ENCODE measurements at places on chromosomes 2 and 18.

- peak; percentile 76 for DNase-seq
Observed at GRCh38 chr2:199850718-199851500, at the start of gene FTCDNL1. TSS of gene FTCDNL1 (minus strand) at chr2:199851192. CDS start at chr2:199848962, 2,230 bp downstream.

GRCh38 chr2:117359266-117359914, 455.1 kb upstream of the DDX18 start:
- DNase-seq = no peak

GRCh38 chr2:128721096-128721495, 402.4 kb upstream of the HS6ST1 start:
- DNase-seq = no peak

GRCh38 chr18:22197668-22198067, 28.3 kb downstream of the GATA6 start:
- no peak for DNase-seq

DNA sequence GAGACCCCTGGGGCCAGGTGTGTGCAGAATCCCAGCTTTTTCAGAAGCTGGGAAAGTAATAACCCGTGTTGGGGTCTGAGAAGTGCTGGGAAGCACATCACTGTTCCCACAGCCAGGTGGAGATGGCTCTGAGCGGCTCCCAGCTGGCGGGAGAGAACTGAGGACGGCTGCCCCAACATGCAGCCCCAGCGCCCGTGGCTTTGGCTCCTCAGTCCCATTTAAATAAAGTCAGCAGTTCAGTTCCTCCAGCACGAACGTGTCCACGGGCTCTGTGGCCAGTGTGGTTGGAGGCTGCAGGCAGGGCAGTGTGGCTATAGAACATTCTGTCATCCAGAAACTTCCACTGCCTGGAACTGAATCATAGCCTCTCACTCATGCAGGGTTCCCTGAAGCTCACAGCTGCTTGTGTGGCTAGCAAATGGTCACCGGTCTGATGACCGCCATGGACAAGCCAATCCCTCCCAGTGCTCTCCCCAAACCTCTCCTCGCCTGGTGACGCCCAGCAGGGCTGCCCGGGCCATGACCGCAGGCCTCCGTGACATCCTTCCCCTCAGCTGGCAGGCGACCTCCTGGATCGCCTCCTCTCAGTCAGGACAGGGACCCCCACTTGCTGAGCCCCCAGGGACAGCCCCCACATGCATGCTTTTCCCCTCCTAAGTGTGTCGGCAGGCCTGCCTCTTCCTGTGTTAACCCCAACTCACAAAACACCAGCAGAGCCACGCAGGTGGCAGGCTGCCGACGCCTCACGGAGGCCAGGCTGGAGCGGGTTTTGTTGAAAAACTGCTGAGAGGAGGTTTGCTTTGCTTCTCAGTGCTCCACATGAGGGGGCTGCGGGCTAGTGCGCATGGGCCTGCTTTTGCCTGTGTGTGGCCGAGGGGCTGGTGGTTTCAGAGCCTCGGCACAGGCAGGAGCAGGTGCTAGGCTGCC, 1.3 kb downstream of the RTP5 start:
- peak; percentile 55 for DNase-seq

DNA sequence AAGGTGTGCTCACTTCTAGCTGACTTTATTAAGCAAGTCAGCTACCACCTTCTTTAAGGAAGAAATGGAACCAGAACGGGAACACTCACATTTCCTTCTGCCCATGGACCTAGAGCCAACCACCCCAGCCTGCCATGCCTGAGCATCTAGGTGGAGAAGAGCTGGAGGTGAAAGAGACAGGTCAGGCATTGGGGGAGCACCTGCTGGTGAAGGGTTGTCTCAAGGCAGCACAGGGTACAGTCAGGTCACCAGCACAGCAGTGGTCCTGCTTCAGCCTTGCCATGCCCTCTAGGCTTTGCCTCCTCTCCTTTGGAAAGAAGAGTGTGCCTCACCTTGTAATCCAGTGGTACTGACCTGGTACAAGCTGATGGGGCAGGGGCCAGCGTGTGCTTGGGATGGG, 107.9 kb downstream of the KCNF1 start:
- DNase-seq = no peak

DNA sequence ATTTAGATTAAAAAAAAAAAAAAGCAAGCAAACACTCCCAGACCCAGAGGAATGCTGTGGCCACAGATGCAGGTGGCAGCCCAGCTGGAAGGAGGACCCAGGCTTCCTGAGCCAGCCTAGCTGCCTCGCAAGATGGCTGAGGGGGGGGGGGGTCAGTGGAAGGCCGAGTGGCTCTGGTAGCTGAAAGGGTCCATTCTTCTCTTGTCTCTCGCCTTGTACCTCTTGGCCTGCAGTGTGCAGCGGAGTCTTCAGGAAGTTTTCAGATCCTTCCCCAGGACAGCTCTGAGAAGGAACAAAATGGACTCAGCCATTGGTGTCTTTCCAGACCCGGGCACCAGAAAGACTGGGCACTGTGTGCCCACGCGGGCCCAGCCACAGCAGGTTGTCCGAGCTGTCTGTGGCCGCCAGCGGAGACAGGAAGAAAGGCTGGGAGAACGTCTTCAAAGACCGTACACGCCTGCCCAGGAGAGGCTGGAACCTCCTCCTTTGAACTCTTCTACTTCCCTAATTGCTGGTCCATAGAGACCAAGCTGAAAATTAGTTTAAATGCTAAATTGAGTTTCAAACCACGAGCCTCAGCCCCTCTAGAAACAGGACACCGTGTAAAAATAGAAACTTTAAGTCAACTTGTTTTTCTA, 21.3 kb downstream of the APCDD1 start:
- no peak for DNase-seq

GRCh38 chr2:94923196-94923595, 52.0 kb downstream of the TEKT4 start:
- DNase-seq = no peak

GRCh38 chr2:43898134-43898837, 59.5 kb downstream of the ABCG8 start:
- DNase-seq = no peak

DNA sequence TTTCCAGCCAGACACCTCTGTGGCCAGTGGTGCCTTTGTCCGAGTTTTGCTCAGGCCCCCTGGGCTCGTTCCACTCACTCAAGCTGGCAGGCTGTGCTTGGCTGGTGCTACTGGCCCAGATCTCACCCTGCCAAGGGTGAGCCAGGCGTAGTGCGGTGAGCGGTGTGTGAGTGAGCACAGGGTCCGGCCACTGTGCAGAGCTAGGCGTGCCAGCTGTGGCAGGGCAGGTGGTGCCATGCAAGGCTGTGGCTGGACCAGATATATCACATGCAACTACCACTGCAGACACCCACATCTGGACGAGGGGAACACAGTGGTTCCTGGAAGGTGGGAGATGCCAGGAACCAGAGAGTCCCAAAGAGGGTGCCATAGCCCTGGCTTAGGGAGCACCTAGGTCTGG, 70.1 kb downstream of the SRBD1 start:
- no peak for DNase-seq

DNA sequence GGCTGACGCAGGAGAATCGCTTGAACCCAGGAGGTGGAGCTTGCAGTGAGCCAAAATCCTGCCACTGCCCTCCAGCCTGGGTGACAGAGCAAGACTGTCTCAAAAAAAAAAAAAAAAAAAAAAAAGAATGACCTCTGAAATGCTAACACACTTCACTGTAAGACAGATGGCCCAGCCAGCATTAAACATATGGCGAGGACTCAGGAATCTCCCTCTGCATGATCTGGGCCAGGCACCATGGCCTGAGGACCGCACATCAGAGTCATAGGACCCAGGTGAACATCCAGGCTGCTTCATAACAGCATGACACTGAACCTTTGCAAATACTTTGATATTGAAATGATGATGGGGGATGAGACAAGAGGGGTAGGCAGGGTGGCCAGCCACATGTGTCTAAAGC, 56.1 kb upstream of the DNMT3A start:
- DNase-seq = no peak

DNA sequence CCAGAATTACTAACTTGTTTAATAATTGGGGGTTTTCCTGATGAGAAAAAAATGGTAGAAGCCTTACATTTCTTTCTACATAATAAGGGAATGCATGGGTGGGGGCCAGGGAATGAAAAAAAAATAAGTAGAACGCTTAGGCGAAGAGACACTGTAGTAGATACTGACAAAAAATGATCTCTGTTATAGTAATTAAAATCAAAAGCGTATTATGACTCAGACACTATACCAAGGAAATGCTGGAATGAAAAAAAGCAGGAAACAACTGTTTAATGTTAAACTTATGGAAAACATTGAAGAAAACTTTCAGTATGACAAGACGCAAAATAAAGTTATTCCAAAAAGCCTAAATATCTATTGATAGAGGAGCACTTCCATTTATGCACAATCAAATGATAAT, 42.9 kb downstream of the PRPF40A start:
- no peak for DNase-seq

- DNase-seq = no peak
Observed at GRCh38 chr2:8137801-8138200, 544.1 kb upstream of the ID2 start.

GRCh38 chr2:198096002-198096401, 291.6 kb downstream of the PLCL1 start:
- no peak for DNase-seq

DNA sequence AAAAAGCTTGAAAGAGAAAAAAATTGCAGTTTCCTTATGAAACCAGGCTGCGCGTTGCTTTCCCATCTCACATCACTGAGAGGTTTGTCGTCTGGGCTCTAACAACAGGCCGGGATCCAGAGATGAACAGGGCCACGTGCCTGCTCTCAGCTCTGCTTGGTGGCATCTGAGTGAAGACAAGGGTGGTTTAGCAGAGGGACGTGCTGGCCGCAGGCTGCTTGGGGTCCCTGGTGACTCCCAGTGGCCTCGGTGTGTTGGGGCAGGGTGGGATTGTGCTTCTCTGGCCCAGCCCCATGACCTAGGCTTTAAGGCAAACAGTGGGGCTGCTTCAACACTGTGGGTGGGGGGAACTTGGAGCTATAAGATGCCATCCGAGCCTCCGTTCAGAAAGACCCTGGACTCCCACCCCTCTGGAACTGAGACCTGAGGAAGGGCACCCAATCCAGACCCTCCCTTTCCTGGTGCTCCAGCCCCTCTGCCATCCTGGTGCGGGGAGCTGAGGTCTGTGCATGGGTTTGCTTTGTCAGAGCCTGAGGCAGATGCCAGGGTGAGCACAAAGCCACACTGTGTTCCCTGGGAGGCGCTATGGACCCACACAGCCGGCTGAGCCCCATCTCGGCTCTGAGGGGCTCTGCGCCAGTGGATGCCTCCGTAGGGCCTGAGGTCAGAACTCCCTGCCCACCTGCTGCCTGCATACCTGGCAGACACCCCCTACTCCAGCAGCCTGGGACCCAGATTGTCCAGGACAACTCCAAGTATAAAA, 18.4 kb upstream of the HPCAL1 start:
- no peak for DNase-seq

GRCh38 chr2:72718876-72719275, 107.0 kb downstream of the EXOC6B start:
- no peak for DNase-seq

GRCh38 chr18:48939205-48940097, 11.3 kb downstream of the SMAD7 start:
- no peak for DNase-seq

- no peak for DNase-seq
Observed at GRCh38 chr18:13176847-13177246, 41.7 kb upstream of the LDLRAD4 start.

GRCh38 chr2:42060718-42061619, 13.1 kb downstream of the PKDCC start:
- DNase-seq = no peak

- no peak for DNase-seq
Observed at GRCh38 chr18:28193177-28193778, 16.3 kb upstream of the CDH2 start.

GRCh38 chr2:110770959-110771431, 38.6 kb downstream of the ACOXL start:
- DNase-seq = no peak

GRCh38 chr2:33660416-33661123, 61.5 kb upstream of the FAM98A start:
- DNase-seq = no peak

DNA sequence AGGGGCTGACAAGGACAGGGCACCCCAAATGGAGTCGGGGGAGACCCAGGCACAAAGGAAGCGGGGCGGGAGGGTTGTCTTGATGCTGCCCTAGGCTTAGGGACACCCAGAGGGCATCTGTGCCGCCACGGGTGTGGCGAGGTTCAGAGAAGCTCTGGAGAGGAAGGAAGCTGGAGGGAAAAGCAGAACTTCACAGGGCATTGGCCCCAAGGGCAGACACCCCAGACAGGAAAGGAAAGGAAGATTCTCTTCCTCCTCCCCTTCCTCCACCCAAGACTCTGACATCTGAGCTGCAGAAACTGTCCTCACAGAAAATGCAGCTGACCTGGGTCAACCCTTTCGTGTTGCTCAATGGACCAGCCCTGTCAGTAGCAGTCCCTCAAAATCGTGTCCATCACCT, 25.6 kb downstream of the DNMT3A start:
- no peak for DNase-seq

DNA sequence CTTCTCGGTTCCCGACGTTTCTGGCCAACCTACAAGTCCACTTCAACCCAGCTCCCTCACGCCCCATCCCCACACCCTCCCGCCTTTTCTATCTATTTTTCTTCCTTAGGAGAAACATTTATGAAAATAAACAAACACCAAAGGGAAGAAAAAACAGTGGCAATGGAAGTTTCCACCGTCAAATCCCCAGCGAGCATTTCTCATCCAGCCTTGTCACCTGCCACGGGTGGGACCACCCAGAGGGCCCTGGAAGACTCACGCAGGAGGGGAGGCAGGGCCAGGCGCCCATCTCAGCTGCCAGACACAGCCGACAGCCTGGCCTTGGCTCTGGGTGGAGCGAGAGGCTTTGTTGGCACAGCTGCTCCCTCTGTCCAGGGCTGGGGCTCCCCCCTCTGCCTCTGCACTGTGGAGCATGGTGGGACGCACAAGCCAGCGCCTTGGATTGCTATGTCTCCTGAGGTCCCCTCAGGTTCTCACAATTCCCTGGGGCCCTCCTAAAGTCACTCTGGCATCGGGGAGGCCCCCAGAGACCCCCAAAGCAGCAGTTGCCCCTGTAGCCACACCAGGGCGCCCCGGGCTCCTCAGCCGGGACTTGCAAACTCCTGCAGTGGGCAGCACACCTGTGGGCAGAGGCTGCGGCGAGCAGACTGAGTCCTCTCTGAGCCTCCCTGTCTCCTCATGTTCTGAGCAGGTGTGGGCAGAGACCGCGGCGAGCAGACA, 395.7 kb upstream of the SALL3 start:
- DNase-seq = no peak

DNA sequence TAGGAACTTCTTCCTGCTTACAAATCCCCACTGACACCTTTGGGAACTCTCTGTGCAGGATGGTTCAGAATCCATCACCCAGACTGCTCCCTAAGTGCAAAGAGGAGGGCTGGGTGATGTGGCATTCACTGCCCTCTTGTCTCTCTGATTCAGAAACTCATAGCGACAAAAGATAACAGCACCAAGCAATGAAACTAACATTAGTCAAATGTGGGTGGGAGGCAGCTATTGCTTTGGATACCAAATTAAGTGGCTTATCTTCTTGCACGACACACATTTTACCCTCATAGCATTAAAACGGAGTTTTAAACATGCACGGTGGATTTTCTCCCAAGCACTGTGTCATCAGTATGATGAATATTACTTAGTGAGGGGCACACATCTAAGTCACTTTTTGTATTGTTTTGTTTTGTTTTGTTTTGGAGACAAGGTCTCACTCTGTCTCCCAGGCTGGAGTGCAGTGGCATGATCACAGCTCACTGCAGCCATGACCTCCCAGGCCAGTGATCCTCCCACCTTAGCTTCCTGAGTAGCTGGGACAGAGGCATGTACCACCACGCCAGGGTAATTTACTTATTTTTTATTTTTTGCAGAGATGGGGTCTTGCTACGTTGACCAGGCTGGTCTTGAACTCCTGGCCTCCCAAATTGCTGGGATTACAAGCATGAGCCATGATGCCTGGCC, 40.9 kb upstream of the NEB start:
- no peak for DNase-seq

- no peak for DNase-seq
Observed at GRCh38 chr2:28137221-28137620, 246.7 kb downstream of the BABAM2 start.
